Tibial nerve (tissue), 4 donors: ENCODE measurements at places on chromosomes 13 and 19.

- no peak for DNase-seq
Observed at GRCh38 chr13:23580684-23581060, 10.5 kb downstream of the TNFRSF19 start.

DNA sequence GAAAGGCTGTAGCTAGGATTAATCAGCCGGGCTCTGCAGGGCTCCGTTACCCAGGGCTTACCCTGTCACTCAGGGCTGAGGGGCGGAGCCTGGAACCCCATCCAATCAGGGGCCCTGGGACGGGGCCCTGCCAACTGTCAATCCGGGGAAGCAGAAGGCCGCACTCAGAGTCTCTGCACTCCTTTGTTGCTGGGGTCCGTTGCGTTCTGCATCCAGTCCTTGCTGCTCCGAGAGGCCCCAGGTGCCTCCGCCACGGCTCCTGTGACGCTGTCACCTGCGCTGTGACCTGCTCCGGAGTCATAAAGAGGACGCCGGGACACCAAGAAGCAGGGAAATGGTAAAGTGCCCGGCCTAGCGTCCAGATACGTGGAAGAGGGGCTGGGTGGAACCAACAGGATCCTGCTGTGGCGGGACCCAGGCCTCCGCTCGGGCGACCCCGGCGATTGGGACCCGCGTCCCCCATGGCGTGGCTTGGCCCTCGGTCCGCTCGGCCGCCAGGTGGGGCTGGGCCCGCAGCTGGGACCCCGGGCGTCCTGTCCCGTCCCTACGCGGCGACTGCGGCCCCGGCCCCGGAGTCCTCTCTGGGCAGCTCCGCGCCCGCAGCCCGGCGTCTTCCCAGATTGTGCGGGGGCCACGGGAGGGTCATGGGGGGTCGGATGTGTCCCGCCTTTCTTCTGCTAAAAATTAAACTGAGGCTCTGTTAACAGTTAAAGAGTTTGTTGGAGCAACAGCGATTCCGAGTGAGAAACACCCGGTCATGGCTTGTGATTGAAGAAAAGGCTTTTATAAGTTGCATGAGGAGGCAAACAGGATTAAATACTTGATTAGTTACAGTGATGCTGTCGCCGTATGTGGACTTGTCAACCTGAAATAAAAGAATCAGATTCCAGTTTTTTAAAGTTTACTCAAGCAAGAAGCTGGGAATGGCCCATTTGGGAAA, at the start of gene ZNF491:
Gene ZNF491 (plus strand): TSS at position 133 of the 940 bp plus-strand sequence. CDS start 7,431 bp downstream, outside the sequence.
- peak; percentile 75 for DNase-seq

GRCh38 chr13:82713687-82714405, 1168.4 kb downstream of the SLITRK1 start:
- no peak for DNase-seq

- DNase-seq = no peak
Observed at GRCh38 chr13:32829269-32829668, 187.0 kb upstream of the KL start.

DNA sequence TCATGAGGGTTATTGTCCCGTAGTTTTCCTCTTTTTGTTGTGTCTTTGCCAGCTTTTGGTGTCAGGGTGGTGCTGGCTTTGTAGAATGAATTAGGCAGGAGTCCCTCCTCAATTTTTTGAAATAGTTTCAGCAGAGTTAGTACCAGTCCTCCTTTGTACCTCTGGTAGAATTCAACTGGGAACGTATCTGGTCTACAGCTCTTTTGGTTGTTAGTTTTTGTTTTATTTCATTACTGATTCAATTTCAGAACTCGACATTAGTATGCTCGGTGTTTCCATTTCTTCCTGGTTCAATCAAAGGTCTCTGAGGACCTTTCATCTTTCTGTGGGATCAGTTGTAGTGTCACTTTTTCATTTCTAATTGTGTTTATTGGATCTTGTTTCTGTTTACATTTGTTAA, 1237.0 kb upstream of the PCDH9 start:
- DNase-seq = no peak

GRCh38 chr13:92727118-92727517, 499.5 kb upstream of the GPC6 start:
- DNase-seq = no peak

- DNase-seq = peak; percentile 9
Observed at GRCh38 chr19:51002542-51003311, 1.3 kb upstream of the KLK8 start.

GRCh38 chr13:89113744-89114143, 1442.6 kb downstream of the SLITRK5 start:
- no peak for DNase-seq

DNA sequence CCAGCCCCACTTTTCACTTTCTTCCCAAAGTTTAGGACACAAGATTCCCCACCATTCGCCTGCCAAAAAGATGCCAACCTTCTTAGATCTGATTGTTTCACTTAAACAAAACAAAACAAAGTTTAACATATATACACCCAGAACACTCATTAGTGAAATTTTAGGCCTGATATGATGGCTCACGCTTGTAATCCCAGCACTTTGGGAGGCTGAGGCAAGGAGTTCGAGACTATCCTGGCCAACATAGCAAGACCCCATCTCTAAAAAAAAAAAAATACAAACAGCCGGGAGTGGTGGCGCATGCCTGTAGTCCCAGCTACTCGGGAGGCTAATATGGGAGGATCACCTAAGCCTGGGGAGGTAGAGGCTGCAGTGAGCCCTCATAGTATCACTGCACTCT, 4.9 kb downstream of the PGPEP1 start:
- DNase-seq = no peak

DNA sequence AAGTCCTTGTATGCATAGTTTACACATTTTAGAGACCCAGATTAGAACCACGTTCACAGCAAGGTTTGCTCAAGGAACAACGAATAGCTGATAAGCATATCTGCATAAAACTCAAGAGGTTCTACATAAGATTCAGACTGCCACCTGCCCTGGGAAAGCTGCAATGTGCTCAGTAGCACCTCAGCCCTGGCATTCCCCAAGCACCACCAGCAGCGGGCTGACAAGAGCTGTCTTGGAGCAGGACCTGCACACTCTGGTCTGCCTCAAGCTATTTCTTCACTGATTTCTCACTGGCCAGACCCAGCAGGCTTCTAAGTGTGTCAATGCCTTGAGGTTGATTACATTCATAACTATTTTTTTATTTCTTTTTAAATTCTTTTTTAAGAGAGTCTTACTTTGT, 65.8 kb upstream of the UQCRFS1 start:
- no peak for DNase-seq

DNA sequence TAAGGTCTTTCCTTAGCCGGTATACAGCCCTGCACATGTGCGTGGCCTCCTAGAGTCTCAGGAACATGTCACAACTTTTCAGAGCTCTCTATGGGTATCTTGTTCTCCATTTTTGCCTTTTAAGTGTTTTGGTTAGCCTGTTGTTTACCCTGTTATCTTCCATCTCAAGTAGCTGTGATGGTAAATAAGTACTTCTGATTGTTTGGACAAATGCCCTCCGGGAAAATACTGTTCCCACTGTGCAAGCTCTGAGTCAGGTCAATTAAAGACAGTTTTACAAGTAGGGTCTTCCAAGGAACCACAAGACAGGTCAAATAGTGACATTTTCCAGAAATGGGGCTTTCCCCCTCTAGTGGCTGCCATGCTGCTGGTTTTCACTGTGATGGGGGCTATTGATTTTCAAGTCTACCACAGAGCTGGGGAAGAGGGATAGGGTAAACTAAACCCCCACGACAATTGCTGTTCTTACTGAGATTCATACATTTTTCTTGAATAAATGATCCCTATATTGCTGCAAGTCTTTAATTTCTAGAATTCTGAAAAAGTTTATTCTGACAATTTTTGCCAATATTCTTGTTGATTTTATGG, 109.5 kb downstream of the TM9SF2 start:
- no peak for DNase-seq

DNA sequence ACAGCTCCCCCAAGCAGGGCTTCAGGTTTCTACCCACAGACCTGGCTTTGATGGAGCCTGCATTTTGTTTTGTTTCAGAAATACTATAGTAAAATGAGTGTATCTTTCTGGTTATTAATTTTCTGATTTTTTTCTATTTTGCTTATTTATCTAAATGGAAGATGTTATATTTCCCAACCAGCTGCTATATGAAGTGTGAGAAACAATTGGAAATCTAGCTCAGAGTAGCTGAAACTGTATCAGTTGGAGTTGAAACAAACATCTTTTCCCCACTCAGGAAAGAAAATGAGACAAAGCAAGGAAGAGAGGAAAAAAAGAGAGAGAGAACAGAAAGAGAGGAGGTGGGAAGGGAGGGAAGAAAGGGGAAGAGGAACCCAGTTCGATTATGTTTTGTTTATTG, 358.5 kb upstream of the ZNF507 start:
- DNase-seq = no peak

DNA sequence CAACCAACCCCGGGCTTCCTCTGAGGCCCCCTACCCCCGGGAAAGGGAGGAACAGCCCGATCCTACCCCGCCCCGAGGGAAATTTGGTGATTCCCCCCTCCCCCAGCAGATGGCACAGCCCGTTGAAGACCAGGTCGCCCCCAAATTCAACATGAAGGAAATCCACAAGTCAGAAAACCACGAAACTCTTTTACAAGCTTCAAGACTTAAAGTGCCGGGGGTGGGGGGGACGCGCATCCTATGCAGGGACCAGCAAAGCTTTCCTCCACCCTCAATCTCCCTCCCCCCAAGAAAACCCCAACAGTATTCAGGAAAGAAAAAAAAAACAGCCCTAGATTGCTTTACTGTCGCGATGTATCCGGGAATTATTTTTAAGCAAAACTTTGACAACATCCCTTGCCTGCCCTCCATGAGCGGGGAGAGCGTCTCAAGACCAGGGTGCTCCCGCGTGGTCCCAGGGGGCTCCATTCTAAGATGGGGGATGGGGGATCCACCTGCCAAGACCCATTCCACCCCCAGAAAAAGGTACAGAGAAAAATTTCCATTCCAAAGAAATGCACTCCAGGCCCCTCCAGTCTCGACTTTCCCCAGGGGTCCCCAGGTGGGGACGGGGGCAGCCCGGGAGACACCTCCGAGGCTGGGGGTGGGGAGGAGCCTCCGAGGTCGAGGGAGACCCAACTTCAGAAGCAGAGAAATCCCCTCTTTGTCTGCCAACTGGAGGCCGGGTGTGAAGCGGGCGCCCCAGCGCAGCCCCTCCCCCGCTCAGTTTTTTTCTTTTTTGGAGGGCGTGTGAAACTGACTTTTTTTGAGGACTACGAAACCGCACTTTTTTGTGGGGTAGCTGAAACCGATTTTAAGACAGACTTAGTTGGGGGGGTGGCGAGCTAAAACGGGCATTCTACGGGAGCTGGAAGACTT, 1.5 kb downstream of the TCF3 start:
- DNase-seq = no peak

DNA sequence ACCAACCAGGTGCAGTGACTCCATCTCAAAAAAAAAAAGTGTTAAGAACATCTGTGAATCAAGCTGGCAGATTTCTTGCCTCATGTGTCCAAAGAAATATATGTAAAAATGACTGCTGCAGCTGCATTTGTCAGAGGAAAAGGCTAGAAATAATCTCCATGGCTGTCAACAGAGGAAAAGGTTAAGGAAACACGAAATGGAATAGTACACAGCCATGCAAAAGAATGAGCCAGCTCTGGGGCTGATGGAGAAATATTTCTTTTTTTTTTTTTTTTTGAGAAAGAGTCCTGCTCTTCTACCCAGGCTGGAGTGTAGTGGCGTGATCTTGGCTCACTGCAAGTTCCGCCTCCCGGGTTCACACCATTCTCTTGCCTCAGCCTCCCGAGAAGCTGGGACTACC, 6.6 kb downstream of the RAB3D start:
- DNase-seq = no peak

DNA sequence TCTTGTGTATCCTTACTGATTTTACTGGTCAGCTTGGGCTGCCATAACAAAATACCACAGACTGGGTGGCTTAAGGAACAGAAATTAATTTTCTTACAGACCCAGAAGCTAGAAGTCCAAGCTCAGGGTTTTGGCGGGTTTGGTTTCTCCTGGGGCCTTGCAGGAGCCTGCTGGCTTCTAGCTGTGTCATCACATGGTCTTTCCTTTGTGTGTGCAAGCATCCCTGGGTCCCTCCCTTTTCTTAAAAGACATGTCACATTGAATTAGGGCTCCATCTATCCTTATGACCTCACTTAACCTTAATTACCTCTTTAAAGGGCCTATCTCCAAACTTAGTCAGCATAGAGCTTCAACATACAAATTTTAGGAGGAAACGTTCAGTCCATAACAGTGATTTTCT, 23.4 kb downstream of the UBAC2 start:
- DNase-seq = no peak

GRCh38 chr13:100254002-100254401, 165.1 kb downstream of the PCCA start:
- no peak for DNase-seq

GRCh38 chr13:40484101-40484800, 182.2 kb downstream of the FOXO1 start:
- DNase-seq = no peak

- DNase-seq = no peak
Observed at GRCh38 chr19:8064911-8065874, 12.6 kb downstream of the CCL25 start.

- no peak for DNase-seq
Observed at GRCh38 chr19:19417046-19417445, 11.6 kb downstream of the GATAD2A start.

DNA sequence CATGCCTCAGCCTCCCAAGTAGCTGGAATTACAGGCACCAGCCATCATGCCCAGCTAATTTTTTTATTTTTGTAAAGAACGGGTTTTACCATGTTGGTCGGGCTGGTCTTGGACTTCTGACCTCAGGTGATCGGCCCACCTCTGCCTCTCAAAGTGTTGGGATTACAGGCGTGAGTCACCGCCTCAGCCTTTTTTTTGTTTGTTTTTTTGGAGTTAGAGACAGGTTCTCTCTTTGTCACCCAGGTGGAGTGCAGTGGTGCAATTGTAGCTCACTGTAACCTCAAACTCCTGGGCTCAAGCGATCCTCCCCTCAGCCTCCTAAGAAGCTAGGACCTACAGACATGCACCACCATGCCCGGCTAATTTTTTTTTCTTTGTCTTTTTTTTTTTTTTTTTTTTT, 15.6 kb upstream of the NOTCH3 start:
- DNase-seq = no peak

- DNase-seq = no peak
Observed at GRCh38 chr19:43806848-43807247, 4.6 kb upstream of the LYPD5 start.

DNA sequence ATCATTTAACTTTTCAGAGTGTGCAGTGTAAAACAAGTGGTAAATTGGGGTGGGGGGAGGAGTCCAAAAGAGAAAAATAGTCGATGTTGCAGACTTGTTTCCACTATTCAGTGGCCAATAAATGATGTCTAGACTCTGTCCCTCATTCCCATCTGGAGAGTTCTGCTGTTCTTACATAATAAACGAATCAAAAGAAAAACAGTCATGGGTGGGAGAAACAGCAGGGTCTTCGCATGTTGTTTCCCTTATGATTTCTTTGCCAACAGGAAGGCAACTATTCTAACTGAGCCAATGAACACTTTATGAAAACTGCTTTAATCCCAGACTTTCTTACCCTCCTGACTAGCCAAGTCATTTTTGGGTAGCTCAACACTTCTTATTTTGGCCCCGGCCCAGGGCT, 615.5 kb downstream of the FGF9 start:
- no peak for DNase-seq

- no peak for DNase-seq
Observed at GRCh38 chr13:40145139-40145538, 489.7 kb downstream of the COG6 start.
